ENCODE measurements at places on chromosomes 2 and 18. TPM values are rescaled to one million over a fixed set of nuclear protein-coding genes. Genes with fewer than 3 reads are reported as not detected.

ABCG8 gene
- 0.87 TPM for total RNA-seq

DCDC2C gene
- total RNA-seq: not detected

TUBB8B gene
- 1.2 TPM for total RNA-seq

KCNS3 gene
- 21.6 TPM for total RNA-seq

ADRA2B gene
- total RNA-seq: 0.73 TPM

SERPINB12 gene
- total RNA-seq: not detected

CRYBA2 gene
- total RNA-seq: 1.2 TPM

LIPG gene
- total RNA-seq: 42.0 TPM

B4GALT6 gene
- 7.8 TPM for total RNA-seq

- DNase-seq: no peak
Observed at GRCh38 chr2:192286093-192286701, 91.5 kb upstream of the TMEFF2 start.

DNA sequence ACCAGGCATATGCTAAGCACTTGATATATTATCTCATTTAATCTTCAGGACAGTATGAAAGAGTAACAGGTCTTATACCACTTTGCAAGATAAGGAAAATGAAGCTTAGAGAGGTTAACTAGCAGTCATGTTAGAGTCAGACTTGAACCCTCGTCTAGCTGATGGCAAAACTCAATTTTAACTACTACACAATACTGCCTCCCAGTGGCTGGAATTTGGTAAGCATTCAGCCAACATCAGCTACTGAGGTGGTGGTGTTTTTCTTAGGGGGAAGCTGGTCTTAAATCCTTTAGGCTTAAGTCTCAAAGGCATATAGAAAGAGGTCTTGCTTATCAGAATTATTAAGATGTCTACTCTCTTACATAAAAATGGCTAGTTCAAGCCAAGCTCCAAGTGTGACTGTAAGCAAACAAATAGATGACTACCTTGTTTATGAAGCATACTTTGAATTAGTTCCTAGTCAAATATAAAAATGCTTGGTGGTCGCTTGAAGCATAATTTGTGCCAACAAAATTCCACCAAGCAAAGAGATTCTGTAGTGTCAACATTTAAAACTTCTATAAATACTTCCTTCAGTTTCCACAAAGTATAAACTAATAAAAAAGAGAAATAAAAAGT is 325.4 kb upstream of the FIGN start:
- no peak for DNase-seq

- DNase-seq: no peak
Observed at GRCh38 chr2:11411244-11411643, 54.7 kb downstream of the E2F6 start.

DNA sequence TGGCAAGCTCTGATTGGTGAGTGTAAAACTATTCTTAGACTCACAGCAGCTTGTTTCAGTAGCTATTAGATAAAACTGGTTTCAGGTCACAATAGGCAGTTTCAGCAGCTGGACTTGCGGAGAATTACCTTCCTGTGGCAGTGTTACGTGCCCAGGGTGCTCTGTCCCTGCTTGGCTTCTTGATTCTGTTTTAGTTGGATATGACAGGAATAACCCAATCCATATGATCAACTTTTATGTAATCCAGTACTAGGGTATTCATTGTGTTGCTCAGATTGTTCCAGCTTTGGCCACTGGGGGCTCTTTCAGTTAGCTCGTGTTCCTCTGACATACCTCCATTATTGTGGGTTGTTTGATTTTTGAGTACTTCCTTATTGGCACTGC is 43.1 kb downstream of the INPP4A start:
- peak; percentile 80 for DNase-seq

- no peak for DNase-seq
Observed at GRCh38 chr2:69966496-69966895, 5.1 kb upstream of the ASPRV1 start.

DNA sequence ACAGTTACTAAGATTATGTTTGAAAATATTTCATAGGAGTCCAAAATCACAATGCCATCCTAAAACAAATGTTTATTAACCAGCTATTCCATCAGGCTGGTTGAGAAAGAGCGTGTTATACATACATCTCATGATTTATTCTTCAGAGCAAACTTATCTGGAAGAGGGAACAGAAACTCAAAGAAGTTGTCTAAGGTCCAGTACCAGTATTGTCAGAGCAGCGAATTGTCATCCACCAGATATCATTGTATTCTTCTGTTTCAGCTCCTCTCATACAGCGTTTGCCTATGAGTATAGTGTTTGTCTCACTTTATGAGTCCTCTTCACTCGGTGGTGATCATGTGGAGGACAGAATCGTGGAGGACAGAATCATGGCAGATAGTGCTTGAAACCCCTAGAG is 238.2 kb downstream of the OSR1 start:
- no peak for DNase-seq

- DNase-seq: no peak
Observed at GRCh38 chr18:69686861-69687260, 260.8 kb downstream of the CD226 start.

GRCh38 chr18:80133124-80133523 is 24.1 kb downstream of the ADNP2 start:
- no peak for DNase-seq

GRCh38 chr2:176818617-176819016 is 394.0 kb upstream of the HNRNPA3 start:
- DNase-seq: no peak

DNA sequence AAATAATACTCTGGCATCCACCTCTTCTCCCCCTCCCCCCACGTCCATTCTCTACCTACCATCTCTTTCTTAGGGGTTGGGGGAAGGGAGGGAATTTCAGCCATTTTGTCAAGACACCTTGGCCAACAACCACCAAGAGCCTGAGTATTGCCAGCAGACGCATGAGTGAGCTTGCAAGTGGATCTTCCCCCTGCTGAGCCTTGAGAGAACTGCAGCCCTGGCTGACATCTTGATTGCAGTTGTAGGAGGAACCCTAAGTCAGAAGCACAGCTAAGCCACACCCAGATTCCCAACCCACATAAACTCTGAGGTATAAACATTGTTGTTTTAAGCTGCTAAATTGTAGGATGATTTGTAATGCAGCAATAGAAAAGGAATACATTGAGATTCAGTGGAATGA is 165.6 kb downstream of the TMEFF2 start:
- no peak for DNase-seq

DNA sequence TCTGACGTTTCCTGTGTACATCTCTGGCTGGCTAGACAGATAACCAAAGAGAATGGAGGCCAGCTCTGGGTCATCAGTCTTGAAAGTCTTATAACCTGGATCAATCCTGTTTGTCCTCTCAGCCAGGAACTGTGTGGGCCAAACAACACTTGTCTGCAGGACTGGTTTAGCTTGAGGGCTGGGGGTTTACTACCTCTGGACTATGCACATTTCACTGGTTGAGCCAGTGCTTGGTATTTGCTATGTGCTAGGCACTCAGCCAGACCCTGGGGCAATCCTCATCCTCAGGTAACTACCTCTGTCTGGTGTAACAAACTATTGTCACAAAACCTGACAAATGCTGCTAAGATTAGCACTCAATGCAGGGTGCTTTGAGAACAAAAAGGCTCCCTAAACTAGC is 169.7 kb downstream of the HAUS1 start:
- DNase-seq: no peak

- no peak for DNase-seq
Observed at GRCh38 chr2:25302758-25303375, 38.9 kb downstream of the DNMT3A start.

DNA sequence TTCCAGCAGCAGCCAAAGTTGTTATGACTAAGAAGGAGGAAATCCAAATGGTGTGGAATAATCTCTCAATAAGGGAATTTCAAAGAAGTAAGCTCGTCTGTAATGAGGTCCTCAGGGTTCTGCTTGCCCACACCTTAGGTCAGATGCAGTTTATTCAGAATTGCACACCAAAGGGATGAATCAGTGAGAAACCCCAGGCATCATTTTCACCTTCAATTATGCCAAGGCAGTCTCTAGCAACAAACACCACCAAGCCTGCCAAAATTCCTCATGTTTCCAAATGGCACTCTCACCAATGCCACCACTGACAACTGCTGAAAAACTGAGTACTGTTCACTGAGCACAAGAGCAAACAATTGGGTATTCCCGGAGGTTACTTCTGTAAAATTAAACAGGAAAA is 43.6 kb downstream of the KCNG3 start:
- no peak for DNase-seq

DNA sequence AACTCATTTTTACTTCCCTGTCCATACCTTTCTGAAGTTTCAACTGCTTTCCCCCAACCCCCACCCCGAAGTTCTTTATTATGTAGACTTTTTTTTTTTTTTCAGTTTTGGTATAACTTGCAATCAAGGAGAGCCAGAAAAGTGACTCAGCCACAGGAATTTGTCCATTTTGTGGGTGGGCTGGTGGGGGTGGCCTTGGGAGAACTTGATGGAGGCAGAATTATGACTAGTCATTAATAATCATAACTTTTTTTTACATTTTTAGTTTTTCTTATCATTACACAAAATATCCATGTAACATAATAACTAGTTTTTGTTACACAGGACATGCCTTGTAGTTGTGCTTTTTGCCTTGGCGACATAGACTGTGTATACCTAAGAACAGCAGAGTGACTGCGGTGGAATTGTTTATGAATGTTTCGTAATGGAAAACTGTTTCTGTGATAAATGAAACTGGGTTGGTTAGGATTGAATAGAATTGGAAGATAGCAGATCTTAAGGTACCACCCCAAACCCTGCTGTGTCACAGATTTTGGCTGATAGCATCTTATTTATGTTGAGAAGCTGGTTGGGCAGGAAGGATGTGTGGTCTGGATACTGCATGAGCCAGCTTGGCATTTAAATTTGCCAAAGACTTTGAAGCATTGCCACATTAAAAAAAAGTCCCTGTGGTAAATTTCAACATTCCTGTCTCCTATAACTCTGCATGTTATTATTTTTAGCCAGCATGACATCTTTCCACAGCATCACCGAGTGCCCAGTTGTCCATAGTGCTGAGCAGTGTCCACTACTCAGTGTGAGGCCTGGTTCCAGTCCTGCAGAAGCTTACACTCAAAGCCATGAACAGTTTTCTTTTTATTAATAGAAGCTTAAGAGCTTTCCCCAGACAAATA is 30.7 kb downstream of the LYPD6B start:
- no peak for DNase-seq

- no peak for DNase-seq
Observed at GRCh38 chr2:234027641-234028040, 22.9 kb upstream of the SPP2 start.

- DNase-seq: no peak
Observed at GRCh38 chr2:186820303-186820702, 28.7 kb downstream of the ZSWIM2 start.

DNA sequence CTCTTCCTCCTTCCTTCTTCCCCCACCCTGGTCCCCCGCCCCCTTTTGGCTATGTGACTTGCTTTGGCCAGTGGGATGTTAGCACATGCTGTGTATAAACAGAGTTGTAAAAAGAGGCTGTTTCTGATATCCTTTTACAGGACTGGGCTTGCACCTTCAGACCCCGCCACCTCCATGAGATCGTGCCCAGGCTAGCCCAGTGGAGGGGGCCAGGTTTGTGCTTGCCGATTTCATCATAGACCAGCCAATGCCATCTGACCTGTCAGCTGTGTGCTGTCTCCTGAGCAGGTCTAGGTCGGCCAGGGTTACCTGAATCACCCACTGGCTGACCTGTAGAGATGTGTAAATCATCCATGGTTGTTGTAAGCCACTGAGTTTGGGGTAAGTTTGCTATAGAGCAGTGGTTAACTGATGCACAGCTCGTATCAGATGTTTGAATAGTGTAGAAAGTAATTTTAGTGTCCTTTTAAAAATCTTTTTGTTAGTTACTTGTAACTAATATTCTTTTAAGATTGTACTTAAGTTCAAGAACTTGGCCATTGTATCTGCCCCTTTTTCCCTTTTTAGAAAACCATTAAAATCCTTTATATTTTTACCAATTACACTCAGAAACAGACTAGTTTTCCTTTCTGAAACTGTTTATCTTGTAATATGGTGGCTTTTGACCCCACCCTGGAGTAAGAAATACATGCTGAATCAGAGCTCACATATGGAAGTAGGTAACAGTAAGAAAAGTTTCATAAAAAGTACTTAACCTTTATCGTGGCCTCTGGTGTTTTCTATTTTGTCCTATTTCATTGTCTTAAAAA is 122.0 kb upstream of the MGAT5 start:
- no peak for DNase-seq

- DNase-seq: no peak
Observed at GRCh38 chr18:77632758-77633157, 383.1 kb downstream of the GALR1 start.

Data from mucosa of descending colon (tissue), 3 donors.